Kidney (tissue), 22 donors: ENCODE measurements at places on chromosomes 3 and 15. TPM values are rescaled to one million over a fixed set of nuclear protein-coding genes. Genes with fewer than 3 reads are reported as not detected.

LRRC31 gene
- total RNA-seq, result 0.76 TPM

ADAMTS9 gene
- total RNA-seq, result 117 TPM

PIK3CB gene
- total RNA-seq, result 48.0 TPM

HDC gene
- total RNA-seq, result 12.9 TPM

GOLGA8G gene
- total RNA-seq, result not detected

TIGIT gene
- 2.7 TPM for total RNA-seq

GDPGP1 gene
- total RNA-seq, result 15.3 TPM

DNA sequence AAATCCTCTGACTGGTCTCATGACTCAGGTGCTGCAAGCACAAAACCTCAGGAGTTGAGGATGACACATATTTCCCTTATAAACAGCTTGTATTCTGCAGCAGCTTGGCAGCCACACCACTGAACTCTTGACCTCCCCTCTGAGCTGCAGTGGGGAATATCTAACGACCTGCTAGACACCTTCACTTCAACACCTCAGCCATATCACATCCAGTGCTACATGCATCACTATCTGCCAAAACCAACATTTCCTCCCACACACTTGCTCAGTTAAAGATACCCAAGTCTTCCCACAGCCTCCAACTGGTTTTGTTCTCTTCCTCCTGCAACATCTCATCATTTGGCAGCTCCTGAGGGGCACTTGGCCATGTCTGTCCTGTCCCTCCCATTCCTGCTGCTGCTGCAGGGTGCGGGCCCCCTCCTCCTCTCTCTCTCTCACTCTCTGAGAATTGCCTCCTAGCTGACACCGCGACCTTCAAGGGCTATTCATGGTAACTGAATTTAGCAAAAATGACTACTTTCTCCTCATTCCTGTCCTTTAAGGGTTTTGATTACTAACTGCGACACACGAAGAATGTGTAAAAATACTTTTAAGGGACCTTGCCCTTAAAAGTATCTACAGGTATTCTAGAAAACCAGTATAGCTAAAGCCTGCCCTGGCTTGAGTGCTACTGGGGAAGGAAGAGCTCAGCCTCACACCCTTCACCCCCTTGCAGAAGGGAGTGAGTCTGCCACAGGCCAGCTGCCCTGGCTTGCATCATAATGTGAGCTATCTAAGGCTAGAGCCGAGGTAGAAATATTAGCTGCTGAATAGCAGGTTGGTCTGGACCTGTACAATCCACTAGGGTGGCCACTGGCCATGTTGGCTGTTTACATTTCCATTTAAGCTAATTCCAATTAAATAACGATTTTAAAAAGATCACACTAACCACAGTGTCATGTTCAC lies 5.0 kb upstream of the CCR9 start:
- DNase-seq, result no peak
- H3K4me3 ChIP-seq, result no peak overlapping the region
- H3K4me1 ChIP-seq, result no peaks in the 10 kb centered on the region
- no peaks in the 10 kb centered on the region for H3K36me3 ChIP-seq

DNA sequence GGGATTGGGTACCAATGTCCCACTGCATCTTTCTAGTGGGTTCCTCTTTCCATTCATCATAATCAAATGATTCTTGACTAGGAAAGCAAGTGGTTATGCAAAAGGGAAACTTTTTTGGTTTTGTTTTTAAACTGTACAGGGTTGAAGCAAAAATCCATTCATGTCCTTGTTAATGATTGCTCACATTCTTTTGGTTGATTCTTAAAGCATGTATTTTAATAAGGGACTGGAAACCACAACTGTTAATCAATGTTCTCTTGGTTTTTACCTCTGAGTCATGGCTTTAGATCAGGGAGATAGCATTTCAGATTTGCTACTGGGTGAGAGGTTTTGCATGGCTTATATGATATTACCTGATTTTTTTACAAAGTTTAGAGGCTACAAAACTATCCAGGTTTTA lies 371.7 kb upstream of the RGMA start:
- no peaks in the 10 kb centered on the region for H3K27me3 ChIP-seq
- no peaks in the 10 kb centered on the region for H3K4me1 ChIP-seq
- DNase-seq, result peak; percentile 34
- H3K27ac ChIP-seq, result no peak overlapping the region
- no peak overlapping the region for H3K4me3 ChIP-seq

DNA sequence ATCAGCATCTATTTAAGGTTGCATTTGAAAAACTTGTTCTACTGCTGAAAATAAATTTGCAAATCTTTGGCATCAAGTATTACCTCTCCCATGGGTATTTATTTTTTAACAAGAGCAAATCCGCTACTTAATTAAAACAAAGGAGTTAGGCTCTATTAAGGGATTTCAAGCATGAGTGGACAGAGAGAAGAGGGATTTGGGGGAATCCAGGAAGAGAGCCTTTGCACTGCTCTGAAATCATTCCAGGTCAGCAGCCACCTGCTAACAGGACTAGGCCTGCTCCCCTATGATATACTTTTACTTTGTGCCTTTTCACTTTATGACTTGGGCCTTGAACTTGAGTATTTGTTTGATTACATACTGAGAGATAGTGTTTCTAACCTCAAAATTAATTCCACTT lies 57.1 kb downstream of the IQCH start:
- H3K36me3 ChIP-seq, result no peaks in the 10 kb centered on the region
- H3K27ac ChIP-seq, result no peak overlapping the region
- no peak for DNase-seq
- no peaks in the 10 kb centered on the region for H3K4me1 ChIP-seq

GRCh38 chr3:157336252-157337009 lies 100.2 kb upstream of the PTX3 start:
- H3K4me1 ChIP-seq, result no peaks in the 10 kb centered on the region
- H3K36me3 ChIP-seq, result no peaks in the 10 kb centered on the region
- H3K27me3 ChIP-seq, result no peaks in the 10 kb centered on the region
- H3K27ac ChIP-seq, result no peak overlapping the region
- DNase-seq, result no peak

DNA sequence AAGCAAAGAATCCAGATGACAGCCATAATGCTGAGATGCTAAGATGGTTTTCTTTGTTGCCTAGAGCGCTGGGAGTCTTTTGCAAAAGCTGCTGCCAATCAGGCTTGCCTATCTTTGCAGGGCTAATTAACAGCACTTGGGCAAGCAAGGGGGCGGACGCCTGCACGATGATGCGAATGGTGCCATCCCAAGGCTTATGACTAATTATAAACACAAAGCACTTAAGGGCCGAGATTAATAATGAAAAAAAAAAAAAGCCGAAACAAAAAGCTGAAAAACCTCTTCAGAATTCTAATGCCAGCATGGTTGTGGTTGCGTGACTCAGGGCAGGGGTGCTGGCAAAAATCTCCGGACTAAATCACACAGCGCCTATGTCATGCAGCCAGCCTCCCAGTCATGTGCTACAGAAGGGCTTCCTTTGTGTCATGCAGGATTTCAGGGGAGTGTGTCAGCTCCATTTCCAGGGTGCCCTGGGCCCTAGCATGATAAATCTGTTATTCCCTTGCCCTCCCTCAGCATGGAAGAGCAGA lies 185.0 kb upstream of the ANKRD28 start:
- H3K4me1 ChIP-seq, result no peaks in the 10 kb centered on the region
- DNase-seq, result no peak
- no peaks in the 10 kb centered on the region for H3K27me3 ChIP-seq
- H3K4me3 ChIP-seq, result no peak overlapping the region
- no peaks in the 10 kb centered on the region for H3K36me3 ChIP-seq

DNA sequence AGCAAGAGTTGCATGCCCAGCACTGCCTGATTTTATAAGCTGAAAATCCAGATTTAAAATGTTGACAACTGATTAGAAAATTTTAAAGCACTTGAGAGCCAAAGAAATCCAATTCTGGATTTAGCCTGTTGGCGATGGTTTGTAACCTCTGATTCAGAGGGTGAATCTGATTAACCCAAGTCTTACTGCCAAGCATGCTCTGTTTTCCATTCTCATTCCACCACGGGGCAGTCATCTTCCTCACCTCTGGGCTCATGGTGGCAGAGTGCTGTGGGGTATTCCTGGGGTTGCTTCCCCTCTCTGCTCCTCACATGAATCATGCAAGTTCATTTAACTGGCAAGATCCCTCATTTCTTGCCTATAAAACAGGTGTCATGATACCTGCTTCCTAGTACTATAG lies 342.2 kb downstream of the EPHB1 start:
- no peaks in the 10 kb centered on the region for H3K27me3 ChIP-seq
- H3K4me3 ChIP-seq, result no peak overlapping the region
- H3K4me1 ChIP-seq, result no peaks in the 10 kb centered on the region
- H3K36me3 ChIP-seq, result no peaks in the 10 kb centered on the region

DNA sequence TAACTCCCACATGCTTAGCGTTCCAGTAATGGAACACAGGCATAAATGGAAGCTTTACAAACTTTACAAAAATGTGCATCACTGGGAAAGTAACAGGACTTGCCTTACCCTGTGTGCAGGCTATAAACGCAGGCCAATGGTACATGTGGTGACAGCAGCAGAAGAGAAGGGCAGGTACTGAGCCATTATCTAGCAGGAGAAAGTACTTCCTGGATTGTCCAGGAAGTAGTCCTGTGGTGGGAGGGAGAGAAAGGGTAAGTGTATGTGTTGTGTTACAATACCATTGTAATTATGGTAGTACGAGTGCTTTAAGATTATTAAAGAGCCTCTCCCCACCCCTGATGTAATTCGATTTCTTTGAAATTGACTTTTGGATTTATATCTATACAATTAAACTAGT lies 5.3 kb downstream of the ATP1B3 start:
- no peak for DNase-seq
- H3K27ac ChIP-seq, result no peak overlapping the region
- peaks cover 4% of the 10 kb centered on the region for H3K4me1 ChIP-seq
- H3K4me3 ChIP-seq, result no peak overlapping the region

GRCh38 chr3:43349716-43350115 lies 63.4 kb downstream of the SNRK start:
- H3K27ac ChIP-seq, result no peak overlapping the region
- H3K4me3 ChIP-seq, result no peak overlapping the region
- no peaks in the 10 kb centered on the region for H3K27me3 ChIP-seq
- no peak for DNase-seq

GRCh38 chr3:196268284-196269163 lies 19.0 kb downstream of the PCYT1A start:
- H3K4me1 ChIP-seq, result no peaks in the 10 kb centered on the region
- no peak overlapping the region for H3K4me3 ChIP-seq
- DNase-seq, result no peak
- H3K27ac ChIP-seq, result no peak overlapping the region
- H3K27me3 ChIP-seq, result no peaks in the 10 kb centered on the region
- peaks cover 8% of the 10 kb centered on the region for H3K36me3 ChIP-seq

DNA sequence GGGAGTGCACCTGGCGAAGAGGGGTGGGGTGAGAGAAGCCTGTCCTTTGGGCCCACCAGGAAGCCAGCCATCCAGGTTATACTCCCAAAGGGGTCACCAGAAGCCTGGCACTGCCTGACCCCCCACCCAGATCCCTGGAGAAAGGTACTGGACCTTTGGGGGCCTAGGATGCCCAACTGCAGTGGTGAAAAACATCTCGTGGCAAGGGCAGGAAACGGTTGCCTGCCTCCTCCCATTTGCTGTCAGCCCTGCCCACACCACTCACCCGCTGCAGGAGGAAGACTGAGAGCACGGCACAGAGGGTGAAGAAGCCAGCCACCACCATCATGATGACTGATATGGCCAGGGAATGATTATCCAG lies 2.2 kb upstream of the ULK3 start:
- H3K4me1 ChIP-seq, result peaks cover 26% of the 10 kb centered on the region
- no peaks in the 10 kb centered on the region for H3K36me3 ChIP-seq
- no peak for DNase-seq

DNA sequence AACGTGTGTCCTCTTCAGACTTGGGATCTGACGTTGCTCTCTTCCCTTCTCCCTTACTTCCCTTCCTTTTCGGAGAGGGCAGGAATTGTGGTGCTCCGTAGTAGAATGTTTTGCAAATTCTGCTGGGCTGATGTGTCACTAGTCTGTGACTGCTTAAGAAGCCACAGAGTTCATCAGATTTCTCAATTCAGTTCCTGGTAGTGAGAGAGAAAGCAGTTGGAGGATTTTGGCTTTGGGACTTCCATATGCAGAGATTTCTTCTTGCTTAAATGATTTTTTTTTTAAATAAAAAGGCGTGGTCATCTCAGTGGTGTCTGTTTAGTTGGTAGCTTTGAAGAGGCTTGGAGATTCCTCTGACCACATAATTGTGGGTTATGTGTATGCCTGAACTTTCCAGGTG lies 10.1 kb downstream of the CEMIP start:
- no peak overlapping the region for H3K27ac ChIP-seq
- no peak overlapping the region for H3K4me3 ChIP-seq
- no peak for DNase-seq
- no peaks in the 10 kb centered on the region for H3K36me3 ChIP-seq
- no peaks in the 10 kb centered on the region for H3K27me3 ChIP-seq
- H3K4me1 ChIP-seq, result no peaks in the 10 kb centered on the region

- H3K4me3 ChIP-seq, result no peak overlapping the region
- H3K27ac ChIP-seq, result no peak overlapping the region
- no peaks in the 10 kb centered on the region for H3K27me3 ChIP-seq
- no peaks in the 10 kb centered on the region for H3K36me3 ChIP-seq
- H3K4me1 ChIP-seq, result no peaks in the 10 kb centered on the region
Observed at GRCh38 chr3:39541917-39542329, 74.4 kb downstream of the MOBP start.

GRCh38 chr3:17355591-17355990 lies 386.8 kb downstream of the TBC1D5 start:
- H3K27ac ChIP-seq, result no peak overlapping the region
- no peak for DNase-seq
- H3K36me3 ChIP-seq, result no peaks in the 10 kb centered on the region
- H3K4me1 ChIP-seq, result no peaks in the 10 kb centered on the region
- H3K27me3 ChIP-seq, result no peaks in the 10 kb centered on the region

- no peaks in the 10 kb centered on the region for H3K36me3 ChIP-seq
- H3K27me3 ChIP-seq, result no peaks in the 10 kb centered on the region
- no peak overlapping the region for H3K27ac ChIP-seq
- DNase-seq, result peak; percentile 69
- H3K4me1 ChIP-seq, result peaks cover 2% of the 10 kb centered on the region
- no peak overlapping the region for H3K4me3 ChIP-seq
Observed at GRCh38 chr15:38514601-38515000, 50.0 kb downstream of the RASGRP1 start.

DNA sequence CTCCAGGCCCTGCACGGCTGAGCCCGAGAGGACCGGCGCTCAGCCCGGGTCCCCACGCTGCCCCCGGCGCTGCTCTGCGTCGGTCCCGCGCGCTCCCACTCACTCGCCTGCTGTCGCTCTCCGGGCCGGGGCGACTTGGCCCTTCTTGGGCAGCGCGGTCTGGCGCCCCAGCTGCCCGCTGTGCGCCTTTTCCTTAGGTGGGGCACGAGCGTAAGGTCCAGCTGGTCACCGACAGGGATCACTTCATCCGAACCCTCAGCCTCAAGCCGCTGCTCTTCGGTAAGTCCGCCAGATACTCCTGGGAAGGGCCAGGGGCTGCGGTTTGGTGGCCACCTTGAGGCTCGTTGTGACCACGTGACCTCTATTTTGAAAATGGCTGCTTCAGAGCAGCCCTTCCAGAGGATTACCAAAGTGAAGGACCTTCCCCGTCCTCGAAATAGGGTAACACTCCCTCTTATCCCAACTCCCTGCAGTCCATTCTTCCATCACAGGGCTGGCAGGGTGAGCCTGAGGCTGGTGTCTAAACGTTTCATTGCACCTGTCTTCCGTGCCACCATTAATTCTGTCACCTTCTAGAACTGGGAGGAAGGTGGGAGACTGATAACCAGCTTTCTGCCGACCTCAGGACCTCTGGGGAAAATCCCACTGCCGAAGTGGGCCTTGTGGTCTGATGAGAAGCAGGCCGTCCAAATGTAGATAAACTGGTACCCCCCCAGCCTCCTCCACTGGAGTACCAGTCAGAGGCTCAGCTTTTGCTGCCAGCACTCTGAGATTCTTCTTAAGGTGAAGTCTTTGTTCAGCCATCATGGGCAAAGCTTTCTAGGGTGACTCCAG lies 812 bp downstream of the P4HTM start:
- H3K4me1 ChIP-seq, result no peaks in the 10 kb centered on the region
- peak; percentile 38 for DNase-seq
- H3K27me3 ChIP-seq, result no peaks in the 10 kb centered on the region
- H3K36me3 ChIP-seq, result peaks cover 3% of the 10 kb centered on the region
- peak overlapping the region; percentile 97 for H3K27ac ChIP-seq
- peak overlapping the region; percentile 63 for H3K4me3 ChIP-seq
